ENCODE measurements at places on chromosomes 16 and 17.

DNA sequence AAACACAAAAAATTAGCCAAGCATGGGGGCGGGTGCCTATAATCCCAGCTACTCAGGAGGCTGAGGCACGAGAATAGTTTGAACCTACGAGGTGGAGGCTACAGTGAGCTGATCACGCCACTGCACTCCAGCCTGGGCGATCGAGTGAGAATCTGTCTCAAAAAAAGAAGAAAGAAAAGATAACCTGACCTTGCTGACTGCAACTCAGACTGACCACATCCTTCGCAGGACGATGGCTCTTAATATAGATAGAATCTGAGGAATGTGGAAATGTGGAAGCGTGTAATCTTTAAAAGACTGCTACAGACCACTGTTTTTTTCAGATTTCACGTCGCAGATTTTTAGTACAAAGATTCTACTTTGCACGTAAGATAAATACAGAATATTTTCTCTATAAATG, 37.8 kb downstream of the KLHDC4 start:
- DNase-seq, result no peak

- no peak for DNase-seq
These were observed at the start of gene ZNF385C for GRCh38 chr17:42097691-42098631. ZNF385C (minus strand) TSS chr17:42098473; CDS start chr17:42063056, 35,417 bp downstream.

- no peak for DNase-seq
These were observed 47.4 kb upstream of the ABCC11 start for GRCh38 chr16:48294724-48295123.

DNA sequence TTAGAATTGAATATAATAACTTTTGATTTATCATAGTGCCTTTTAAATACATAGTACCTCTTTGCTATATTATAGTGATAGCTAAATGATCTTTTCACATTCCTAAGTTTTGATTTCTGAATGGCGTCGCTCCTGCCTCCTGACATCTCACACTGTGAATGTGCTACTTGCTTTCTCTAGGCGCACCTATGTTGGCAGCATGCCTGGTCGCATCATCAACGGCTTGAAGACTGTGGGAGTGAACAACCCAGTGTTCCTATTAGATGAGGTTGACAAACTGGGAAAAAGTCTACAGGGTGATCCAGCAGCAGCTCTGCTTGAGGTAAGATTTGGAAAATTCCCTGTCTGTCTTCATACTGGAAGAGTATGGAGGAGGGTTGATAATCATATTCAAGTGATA, 29.8 kb upstream of the ABCC11 start:
- no peak for DNase-seq

GRCh38 chr17:44995436-44996001, 27.4 kb upstream of the C1QL1 start:
- no peak for DNase-seq

DNA sequence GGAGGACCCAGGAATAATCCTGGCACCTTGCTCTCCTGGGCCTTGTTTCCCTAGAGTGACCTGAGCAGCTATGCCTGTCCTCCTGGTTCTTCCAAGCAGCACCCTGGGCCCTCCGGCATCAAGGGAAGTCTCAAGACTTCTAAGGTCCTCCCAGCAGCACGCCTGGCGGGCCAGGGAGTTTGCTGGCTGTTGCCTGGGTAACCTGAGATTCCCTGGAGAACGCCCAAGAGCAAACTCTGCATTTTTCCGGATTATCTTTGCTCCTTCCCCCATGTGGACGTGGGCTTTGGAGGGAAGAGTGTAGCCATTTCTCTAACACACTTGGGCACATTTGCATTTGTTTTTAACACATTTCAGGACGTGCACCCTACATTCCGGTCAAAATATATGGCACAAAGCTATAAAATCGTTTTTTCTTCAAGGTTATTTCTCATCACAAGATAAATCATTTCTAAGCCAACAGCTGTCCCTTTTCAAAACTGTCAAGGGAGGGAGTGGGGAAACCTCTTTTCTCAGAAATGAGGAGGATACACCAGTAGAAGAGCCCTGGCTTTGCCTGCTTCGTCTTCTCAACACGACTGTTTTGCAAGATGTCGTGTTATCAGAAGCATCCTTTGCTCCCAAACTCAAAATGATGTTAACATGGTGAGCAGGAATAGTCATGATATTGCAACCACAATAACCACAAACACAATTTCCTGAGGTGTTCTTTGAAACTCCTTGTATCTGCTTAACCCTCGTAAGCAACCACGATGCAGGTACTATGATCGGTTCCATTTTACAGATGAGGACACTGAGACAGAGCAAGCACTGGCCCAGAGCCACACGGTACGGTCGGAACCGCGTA, 116.5 kb downstream of the ADCY9 start:
- no peak for DNase-seq

DNA sequence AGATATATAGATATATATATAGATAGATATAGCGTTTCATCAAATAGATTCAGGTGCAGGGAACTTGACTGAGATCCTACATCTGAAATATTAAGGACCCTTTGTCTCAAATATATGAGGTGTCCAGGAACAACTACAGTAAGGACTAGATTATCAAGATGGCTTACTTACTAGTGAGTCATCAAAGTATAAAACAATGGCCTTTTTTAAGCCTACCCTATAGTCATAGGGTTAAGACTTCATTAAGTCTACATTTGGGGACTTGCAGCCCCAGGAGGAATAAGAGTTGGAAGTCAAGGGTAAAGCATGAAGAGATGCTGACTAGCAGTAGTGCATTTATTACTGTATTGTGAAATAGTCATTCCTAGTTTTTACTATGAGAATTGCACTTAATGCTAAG, 1023.4 kb downstream of the CDH11 start:
- DNase-seq, result no peak

All from RKO (cell line).